ENCODE measurements at places on chromosomes 11 and 22. TPM values are rescaled to one million over a fixed set of nuclear protein-coding genes. Genes with fewer than 3 reads are reported as not detected.

DNA sequence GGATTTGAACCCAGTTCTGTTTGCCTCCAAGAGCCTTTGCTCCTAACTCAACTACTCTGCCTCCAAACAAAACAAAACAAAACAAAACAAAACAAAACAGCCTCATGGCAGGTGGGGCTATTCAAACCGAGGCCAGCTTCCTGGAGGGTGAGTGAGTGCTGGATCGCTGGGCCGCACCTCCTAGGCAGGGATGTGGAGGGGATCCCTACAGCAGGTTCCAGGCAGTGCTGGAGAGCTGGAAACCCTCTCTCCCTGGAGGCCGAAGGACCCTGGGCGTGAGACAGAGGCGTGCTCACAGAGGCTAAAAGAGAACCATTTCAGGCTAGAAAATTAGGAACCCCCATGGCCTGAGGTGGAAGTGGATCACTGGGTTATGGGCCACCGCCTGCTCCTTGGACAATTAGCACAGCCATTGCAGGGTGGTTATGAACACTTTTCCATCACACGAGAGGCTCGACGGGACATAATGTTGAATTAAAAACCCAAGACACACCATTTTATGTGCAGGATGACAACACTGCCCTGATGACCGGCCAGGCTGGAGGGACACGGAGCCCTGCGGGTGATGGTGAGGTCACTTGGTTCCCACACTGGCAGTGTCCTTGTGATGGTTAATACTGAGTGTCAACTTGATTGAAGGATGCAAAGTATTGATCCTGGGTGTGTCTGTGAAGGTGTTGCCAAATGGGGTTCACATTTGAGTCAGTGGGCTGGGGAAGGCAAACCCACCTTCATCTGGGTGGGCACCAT, 35.2 kb downstream of the SHISAL1 start:
- peak; percentile 11 for DNase-seq

The TENM4 gene
- total RNA-seq = 1.1 TPM

GRCh38 chr11:132493801-132494200, 1038.5 kb downstream of the OPCML start:
- DNase-seq = no peak

The PDGFB gene
- 30.5 TPM for total RNA-seq

DNA sequence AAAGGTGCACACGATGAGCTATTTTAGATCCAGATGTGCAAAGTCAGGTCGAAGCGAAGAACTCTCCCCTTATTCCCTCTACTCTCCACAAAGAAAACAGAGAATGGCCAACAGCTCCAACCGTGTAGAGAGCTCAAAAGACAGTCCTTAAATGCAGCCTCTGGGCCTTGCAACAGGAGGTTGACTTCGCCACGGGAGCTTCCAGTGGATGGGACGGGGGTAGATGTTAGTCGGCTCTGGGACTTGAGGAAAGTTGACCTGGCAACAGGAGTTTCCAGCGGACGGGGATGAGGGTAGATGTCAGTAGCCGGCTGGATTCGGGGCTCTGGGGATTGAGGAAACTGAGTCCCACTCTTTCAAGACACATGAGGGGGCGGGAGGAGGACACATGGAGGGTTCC, 450.4 kb downstream of the BRD1 start:
- no peak for DNase-seq

DNA sequence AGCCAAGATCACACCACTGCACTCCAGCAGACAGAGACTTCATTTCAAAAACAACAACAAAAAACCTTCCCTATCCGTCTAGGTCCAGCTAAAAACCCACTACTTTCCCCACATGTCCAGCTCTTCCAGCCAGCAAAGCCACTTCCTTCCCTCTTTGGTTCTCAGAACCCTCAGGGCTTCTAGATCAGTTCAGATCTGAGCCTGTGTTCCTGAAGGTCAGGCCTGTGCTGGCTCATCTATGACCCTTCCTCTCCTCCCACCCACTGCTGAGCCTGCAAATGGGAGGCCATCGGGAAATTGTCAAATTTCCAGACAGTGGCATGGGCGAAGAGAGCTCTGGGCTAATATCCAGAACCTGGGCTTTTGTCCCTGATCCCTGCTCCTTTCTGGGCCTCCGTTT, 37.8 kb downstream of the SLCO2B1 start:
- no peak for DNase-seq

- no peak for DNase-seq
These were observed 10.4 kb downstream of the IGLL1 start for GRCh38 chr22:23569716-23570115.

The SIPA1 gene
- total RNA-seq = 102 TPM

DNA sequence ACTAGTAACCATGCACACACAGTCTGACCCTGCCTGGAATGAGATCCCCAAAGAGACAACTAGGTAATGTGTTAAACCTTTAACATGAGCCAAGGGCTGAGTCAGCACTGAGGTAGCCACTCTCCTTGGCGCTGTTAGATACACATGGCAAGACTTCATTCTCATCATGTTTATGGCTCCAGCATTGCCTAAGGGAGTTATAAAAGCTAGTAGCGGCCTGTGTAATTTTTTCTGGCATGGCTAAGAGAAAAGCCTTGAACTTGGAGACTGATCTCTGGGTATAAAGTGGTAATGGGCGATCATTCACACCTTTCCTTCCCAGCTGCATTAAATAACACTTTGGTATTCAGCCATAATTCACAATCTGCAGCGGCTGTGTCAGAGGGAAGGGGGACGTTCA, 779.7 kb upstream of the LRRC4C start:
- no peak for DNase-seq

DNA sequence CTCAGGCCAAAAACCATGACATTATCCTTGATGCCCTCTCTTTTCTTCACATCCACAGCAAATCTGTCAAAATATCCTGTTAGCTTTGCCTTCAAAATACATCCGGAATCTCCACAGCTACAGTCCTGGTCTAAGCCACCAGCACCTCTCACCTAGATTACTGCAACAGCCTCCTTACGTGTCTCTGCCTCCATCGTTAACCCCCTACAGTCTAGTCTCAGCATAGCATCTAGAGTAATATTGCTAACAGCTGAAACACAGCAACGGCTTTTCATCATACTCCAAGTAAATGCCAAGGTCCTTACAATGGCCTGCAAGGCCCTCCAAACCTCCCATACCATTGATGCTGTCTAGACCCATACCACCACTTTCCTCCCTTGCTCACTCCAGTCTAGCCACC, 4.4 kb downstream of the TSG101 start:
- DNase-seq = no peak

The GTSE1 gene
- 1.4 TPM for total RNA-seq

DNA sequence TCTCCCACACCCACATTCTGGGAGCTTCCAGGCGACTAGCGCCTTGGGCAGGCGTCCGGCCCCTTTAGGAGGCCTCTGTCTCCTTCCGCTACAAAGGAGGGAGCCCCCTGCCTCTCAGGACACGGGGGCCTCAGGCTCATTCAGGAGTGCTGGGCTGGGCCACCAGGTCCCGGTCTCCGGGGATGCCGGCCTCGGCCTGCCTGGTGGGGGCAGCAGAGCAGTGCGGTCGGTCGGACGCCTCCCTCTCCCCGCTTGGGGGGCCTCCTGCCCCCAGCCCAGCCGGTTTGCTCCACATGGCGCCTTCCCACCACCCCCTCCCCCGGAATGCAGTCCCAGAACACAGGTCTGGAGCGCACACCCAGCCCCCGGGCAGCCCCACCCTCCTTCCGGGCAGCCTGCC, 21.9 kb downstream of the MRPL23 start:
- no peak for DNase-seq

The POGLUT3 gene
- total RNA-seq = 19.1 TPM

DNA sequence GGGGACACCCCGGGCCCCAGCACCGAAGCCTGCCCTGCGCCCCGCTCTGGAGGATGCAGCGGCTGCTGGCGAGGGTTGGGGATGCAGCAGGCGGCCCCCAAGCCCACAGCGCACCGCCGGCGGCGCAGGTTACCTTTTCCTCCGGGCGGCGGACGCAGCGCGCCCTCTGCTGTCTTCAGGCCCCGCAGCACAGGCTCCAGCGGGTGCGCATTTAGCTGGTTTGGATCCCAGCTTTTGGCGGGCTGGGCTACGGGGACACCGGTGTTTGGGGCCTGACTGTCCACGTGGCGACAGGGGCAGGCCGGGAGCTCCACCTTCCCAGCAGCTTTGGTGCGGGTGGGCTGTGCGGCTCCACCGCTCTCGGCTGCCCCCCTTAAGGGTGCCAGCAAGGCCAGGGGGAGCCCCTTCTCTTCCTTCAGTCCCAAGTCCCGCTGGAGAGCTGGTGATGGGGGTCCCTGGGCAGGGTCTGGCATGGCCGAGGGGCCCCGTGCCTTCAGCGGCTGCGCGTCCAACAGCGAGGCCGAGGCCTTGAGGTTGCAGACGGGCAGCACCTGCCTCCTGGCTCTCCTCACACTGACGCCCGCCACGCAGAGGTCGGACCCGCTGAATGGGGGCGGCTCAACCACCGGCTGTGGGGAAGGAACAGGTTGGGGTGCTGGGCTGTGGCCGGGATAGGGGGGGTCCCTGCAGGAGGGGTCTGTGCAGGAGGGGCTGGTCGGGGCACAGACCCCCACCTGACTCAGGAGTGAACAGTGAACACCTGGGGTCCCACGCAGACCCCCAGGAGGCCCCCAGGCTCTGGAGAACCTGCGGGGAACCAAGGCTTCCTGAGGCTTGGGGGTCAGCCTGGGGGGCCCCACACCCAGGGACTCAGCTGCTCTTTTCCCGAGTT, 18.0 kb upstream of the IL17REL start:
- DNase-seq = peak; percentile 88

- DNase-seq = no peak
These were observed at the start of gene LYVE1 for GRCh38 chr11:10568486-10568941. LYVE1 (minus strand) TSS chr11:10568665; CDS start chr11:10568532, 133 bp downstream.

DNA sequence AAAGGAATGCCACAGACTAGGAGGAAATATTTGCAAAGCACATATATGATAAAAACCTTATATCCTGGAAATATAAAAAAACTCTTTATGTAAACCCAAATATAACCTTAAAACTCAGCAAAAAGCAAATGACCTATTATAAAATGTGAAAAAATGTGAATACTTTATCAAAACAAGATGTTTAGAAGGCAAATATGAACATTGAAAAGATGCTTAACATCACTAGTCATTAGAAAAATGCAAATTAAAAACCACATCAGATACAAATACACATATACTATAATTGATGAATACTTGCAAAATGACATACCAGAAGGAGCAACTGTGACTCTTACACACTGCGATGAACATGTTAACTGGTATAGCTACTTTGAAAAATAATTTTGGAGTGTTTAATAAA, 511.2 kb upstream of the LRRC4C start:
- DNase-seq = no peak

Measured in lower lobe of right lung (tissue), 2 donors.